ENCODE measurements at places on chromosomes 2 and 18.

DNA sequence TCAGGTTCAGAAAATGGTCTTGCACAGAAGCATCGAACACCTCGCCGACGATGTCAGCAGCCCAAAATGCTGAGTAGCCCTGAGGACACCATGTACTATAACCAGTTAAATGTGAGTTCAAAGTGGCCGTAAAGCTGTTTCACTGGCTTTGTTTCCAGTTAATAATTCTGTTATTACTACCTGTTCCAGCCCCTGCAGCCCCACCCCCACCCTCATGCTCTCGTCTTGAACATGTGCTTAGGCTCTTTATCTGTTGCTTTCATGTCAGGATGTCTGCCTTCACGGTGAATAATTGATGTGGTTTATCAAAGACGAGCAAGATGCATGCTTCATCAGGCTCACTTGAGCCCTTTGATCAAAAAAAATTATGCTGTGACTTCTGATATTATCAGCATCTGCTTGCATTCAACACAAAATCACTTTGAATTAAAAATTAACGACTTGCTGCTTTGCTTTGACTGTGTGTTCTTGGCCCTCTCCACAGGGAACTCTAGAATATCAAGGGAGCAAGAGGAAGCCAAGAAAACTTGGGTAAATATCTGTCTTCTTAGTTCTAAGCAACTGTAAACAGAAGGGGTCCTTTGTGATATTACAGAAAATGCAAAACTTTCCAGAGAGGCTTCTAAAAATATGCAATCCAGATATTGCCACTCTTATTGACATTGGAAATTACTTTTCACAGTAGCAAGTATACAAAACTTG lies 63.4 kb upstream of the SP5 start:
- peak; percentile 5 for DNase-seq

- no peak for DNase-seq
These were observed 371.1 kb upstream of the NRP2 start for GRCh38 chr2:205311201-205311600.

DNA sequence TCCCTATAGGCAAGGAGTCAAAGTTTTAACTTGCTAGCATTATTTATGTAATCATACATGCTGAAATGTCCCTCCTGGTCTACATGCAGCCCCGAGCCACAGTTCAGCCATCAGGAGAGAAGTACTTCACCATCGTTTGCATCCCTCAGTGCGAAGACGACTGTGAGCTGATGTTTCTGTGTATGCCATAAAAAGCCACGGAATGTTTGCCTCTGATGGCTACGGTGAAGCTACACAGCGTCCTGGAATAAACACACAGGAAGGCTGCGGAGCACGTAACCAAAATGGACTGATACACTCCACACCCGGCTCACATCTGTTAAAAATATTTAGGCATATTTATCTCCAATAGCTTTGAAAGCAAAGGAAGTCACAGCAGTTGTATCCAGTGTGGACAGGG lies 4.3 kb upstream of the SALL3 start:
- no peak for DNase-seq

DNA sequence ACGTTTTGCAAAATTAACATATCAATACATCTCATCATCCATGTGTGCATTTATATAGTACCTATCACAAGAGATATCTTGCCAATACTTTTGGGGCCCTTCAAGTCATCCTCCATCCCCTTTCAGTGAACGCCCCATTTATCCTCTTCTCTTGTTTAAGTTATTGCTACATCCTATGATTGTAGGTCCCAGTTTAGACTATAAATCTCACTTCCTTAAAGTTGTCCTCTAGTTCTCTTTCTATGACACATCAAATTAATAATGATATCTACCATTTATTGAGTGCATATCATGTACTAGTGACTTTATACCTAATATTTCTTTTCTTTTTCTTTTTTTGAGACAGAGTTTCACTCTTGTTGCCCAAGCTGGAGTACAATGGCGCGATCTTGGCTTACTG lies 28.8 kb upstream of the FBXO11 start:
- no peak for DNase-seq

- no peak for DNase-seq
These were observed 18.6 kb downstream of the NRXN1 start for GRCh38 chr2:51013079-51013932.

- DNase-seq: no peak
These were observed 15.5 kb downstream of the SPRED2 start for GRCh38 chr2:65416945-65417344.

GRCh38 chr2:34316788-34317187 lies 717.7 kb upstream of the FAM98A start:
- no peak for DNase-seq

GRCh38 chr2:240465268-240465764 lies 29.9 kb downstream of the GPC1 start:
- DNase-seq: no peak

DNA sequence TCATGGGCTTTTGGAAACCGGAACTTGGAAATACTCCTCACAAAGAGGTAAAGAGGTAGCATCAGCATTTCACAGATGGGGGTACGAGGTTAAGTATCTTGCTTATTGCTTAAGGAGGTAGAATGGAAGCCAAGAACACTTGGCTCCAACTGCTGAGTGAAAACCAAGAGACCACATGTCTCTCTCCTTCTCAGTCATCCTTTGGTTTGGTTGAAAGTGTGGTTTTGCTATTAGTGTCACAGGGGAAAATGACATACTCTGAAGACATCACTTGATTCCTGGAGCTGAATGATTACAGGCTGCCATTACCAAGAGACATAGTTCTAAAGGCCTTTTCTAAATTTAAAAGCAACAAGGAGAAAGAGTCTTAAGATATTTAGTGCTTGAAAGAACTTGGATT lies 41.5 kb downstream of the ANTXR1 start:
- DNase-seq: no peak

GRCh38 chr2:21891191-21891590 lies 767.4 kb downstream of the TDRD15 start:
- DNase-seq: no peak

GRCh38 chr18:32779010-32779409 lies 6.2 kb upstream of the KLHL14 start:
- DNase-seq: no peak

DNA sequence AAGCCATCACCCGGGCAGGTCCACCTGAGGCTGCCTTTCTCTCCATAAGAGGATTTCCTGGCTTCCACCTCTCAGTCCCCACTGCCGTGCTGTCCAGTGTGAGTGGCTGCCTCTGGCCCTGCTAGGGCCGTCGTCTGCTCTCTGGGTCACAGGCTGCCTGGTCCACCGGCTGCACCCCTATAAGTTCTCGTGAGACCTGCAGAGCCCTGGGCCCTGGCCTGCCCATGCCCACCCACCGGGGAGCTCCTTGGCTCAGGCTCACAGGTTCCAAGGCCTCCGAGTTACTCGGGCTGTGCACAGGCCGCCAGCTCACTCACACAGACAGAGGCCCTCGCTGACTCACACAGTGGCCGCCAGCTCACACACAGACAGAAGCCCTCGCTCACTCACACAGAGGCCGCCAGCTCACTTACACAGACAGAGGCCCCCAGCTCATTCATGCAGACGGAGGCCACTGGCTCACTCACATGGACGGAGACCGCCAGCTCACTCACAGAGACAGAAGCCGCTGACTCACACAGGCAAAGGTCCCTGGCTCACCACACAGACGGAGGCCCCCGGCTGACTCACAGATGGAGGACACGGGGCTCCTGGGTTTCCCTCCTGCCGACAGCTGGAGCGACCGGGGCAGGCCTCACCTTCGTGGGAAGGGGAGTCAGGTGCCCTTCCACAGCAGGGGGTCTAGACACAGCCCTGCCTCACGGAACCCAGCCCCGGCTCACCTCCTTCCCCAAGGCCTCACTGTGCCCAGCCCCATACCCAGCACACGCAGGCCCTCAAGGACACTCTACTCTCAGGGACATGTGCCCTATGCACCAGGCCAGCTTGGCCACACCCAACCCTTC lies 334.1 kb upstream of the MYT1L start:
- no peak for DNase-seq

DNA sequence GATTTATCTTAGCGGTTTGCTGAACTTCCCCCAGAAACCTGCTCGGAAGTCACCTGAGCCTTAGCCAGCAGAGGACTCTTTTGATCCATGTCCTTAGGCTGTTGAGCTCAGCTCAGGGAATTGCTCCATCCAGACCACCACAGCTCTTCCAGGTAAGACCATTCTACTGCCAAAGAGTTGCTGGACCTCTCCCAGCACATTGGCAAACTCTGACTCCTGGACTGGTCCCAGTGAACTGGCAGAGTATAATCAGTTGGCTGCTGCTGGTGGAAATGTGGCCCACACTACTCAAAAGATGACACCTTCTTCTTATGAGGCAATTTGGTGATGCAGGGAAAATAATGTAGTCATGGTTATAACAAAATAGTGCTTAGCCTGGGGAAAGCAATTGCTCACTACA lies 308.8 kb upstream of the FIGN start:
- no peak for DNase-seq

- no peak for DNase-seq
These were observed 170.2 kb upstream of the RAB12 start for GRCh38 chr18:8439055-8439454.

DNA sequence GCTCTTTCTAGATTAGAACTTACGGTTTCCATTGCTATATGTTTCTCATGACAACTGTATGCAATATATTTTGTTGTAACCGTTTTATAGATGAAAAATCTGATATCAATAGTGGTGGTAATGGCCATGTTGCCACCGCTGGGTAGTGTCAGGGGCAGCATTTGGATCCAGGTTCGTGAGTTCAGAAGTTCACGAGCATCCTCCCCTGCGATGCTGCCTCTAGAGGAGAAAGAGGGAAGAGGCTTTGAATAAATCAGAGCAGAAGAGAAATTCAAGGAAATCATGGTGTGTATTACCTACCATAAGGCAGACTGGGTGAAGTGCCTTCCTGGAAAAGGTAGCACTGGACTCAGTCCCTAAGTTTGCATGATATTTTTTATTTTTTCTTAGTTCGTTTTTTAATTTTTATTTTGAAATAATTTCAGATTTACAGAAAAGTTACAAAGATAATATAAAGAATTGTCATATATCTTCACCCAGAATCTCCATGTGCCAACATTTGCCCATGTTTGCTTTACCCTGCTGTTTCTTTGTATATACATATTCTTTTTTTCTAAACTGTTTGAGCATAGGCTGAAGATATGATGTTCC lies 3.3 kb upstream of the ZBTB7C start:
- no peak for DNase-seq

DNA sequence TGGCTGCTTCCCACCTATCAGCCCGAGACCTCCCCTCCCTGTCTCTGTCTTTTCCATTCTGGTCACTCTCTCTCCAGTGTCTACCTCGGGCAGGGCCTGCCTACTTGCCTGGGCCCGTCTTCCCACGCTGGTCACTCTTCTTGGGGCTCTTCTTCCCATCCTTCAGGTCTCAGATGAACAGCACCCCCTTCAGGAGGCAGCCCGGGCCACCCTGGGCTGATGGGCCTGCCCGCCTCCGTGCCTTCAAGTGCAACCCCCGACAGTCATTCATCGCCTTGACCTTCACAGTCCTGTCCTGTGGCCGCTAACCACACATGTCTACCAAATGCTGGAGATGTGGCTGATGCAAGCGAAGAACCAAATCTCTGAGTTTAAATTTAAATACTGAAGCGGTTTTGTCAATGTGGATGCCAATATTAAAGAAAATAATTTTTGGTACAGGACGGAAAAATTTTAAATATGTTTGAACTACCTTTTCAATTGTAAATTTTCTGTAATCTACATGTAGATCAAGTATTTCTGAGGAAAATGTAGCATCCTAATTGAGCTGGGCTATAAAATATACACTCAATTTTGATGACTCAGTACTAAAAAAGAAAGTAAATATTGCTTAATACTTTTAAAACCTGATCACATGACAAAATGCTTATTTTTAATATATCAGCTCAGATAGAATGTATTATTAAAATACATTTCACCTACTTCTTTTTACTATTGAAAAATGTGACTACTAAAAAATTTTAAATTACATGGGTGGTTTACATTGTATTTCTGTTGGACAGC lies 96.4 kb downstream of the LAMA1 start:
- DNase-seq: no peak

DNA sequence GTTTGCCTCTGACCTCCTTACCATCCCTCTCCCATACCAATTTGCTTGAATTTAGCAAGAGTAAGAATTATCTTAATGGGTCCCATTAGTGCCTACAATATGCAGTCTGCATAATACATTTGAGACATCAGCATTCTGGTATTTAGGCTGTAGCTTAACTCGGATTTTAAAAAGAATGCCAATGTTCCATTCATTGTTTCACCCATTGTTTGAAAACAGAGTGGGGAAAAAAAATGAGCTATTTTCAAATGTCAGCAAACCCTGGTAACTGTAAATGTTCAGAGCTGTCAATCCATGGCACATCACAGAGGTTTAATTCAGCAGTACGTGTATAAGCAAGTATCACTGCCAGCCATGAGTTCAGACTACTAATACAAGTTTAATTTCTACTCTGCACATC lies 61.9 kb upstream of the TSPYL6 start:
- DNase-seq: no peak

GRCh38 chr2:127508631-127509034 lies 17.7 kb downstream of the IWS1 start:
- no peak for DNase-seq

DNA sequence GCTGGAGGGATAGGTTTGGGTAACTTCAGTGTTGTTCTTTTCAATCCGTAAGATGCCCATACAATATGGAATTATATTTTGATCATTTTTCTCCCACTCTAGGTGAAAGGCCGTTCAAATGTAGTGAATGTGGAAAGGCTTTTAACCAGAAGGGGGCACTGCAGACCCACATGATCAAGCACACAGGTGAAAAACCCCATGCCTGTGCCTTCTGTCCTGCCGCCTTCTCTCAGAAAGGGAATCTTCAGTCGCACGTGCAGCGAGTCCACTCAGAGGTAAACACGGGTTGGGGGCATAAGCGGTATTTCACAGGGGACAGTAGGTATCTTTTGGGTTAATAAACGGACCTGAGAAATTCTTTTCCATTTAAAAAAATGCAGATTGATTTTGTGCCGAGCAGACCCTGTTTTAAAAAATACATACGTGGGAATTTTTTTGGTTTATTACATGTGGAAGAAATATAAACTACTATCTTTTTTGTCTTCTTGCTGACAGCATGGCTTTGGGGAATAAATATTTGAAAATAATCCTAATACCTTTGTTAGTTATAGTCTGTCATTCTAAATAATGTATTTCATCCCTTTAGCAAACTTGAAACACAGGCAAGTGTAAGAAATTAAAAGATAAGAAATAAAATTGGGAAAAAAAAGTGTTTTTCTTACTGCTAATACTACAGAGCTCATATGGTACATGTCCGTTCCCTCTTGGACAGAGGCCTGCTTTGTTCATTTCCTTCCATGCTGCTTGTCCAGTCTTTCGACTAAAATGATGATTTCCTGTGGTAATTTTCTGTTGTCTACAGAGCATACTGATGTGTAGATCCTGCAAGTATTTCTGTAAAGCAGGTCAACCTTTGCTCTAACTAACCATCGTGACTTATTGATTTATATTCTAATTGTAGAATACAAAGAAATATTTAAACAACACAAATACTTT lies 53.3 kb downstream of the ZNF236 start:
- no peak for DNase-seq

- no peak for DNase-seq
These were observed 277.5 kb downstream of the BCL11A start for GRCh38 chr2:60275958-60276357.
